Bronchial smooth muscle cell (primary cell): ENCODE measurements at places on chromosomes 16 and 17. TPM values are rescaled to one million over a fixed set of nuclear protein-coding genes. Genes with fewer than 3 reads are reported as not detected.

The PYDC1 gene
- not detected in 2 replicates for total RNA-seq

The FOXF1 gene
- 7.1 TPM in 2 replicates for total RNA-seq

The CDH5 gene
- under 0.01 and 0.09 TPM in 2 replicates for total RNA-seq

The TNFSF13 gene
- total RNA-seq: 0.34 and 1.7 TPM in 2 replicates

The CRHR1 gene
- total RNA-seq: not detected in 2 replicates

The TNK1 gene
- total RNA-seq: 0.09 and 0.32 TPM in 2 replicates

The SP6 gene
- total RNA-seq: under 0.01 TPM in 2 replicates

The TNP2 gene
- not detected in 2 replicates for total RNA-seq

The CPHXL gene
- not detected in 2 replicates for total RNA-seq

The CES5A gene
- not detected in 2 replicates for total RNA-seq

The CD7 gene
- total RNA-seq: 0.43 TPM in 1 of 2 replicates, not detected in the other

The UTS2R gene
- not detected in 2 replicates for total RNA-seq

The RHBDL3 gene
- total RNA-seq: under 0.01 and 0.17 TPM in 2 replicates

The FOXC2 gene
- 0.17 and 0.32 TPM in 2 replicates for total RNA-seq

The TBC1D3E gene
- not detected in 2 replicates for total RNA-seq
